ENCODE measurements at places on chromosomes 3 and 15.

DNA sequence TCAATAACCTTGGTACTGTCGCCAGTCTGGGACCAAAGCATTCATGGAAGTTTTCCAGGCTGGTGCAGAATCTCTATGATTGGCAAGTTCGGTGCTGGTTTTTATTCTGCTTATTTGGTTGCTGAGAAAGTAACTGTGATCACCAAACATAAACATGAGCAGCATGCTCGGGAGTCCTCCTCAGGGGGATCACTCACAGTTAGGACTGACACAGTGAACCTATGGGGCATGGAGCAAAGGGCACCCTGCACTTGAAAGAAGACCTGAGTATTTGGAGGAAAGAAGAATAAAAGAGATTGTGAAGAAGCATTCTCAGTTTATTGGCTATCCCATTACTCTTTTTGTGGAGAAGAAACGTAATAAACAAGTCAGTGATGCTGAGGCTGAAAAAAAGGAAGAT lies 19.1 kb upstream of the EIF2B5 start:
- no peak for DNase-seq

GRCh38 chr3:29183346-29184087 lies 97.4 kb upstream of the RBMS3 start:
- DNase-seq = no peak

- DNase-seq = no peak
Observed at GRCh38 chr3:131645638-131646037, 142.9 kb upstream of the MRPL3 start.

DNA sequence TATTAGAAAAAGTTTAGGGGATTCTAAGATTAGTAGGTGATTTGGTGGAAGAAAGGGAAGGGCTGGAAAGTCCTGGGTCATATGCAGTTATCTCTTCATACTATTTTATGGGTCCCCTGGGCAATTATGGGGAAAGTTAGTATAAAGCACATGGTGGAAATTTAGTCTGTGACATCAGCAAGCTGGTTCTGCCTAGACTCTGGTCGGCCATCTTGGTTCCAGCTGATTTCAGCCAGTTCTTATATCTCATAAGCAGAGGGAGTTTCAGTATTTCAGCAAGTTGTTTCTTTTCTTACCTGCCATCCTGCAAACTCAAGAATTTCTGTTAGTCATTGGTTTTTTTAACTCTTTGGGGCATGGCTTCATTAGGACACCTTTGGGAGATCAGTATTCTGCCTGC lies 1.0 kb upstream of the LYZL4 start:
- no peak for DNase-seq

DNA sequence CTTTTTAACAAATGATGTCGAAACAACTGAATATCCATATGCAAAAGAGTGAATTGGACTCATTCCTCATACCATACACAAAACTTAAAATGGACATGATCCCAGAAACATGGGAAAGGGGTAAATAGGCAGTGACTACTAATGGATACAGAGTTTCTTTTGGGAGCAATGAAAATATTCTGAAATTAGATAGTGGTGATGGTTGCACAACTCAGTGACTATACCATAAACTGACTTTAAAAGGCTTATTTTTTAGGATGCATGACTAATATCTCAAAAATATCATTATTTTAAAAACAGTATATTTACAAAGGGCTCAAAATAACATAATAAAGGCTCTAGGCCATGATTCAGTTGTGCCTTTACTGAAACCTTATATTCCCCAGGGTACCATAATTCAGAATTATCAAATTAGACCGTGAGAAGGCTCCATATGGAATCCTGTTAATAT lies 16.3 kb upstream of the ATP13A3 start:
- no peak for DNase-seq

GRCh38 chr3:46312991-46313390 lies 40.9 kb upstream of the CCR2 start:
- DNase-seq = no peak

DNA sequence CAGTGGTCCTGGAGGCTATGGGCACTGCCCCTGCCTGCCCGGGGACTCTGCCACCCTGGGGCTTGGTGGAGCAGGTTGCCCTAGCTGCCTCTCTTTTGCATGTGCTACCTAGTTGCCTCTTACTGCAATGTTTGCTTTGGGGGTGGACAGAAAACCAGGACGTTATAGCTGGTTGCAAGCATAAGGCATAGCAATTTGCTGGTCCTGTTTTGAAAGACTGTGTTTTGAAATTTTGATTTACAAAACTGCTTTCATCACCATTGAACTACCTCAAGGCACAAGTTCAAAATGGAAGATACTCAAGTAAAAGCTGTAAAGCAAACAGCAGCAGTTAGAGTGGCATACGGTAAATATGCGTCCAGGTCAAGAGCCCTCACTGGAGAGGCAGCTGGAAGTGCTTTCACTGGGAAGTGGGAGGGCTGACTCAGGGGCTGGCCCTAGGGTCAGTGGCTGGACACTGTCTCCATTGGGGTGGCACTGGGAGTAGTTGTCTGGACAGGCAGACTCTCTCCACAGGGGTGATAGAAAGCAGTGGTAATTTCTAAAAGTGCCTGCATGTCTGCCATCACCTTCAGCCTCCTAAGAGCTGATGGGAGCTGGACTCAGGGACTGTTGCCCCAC lies 138.1 kb downstream of the CHDH start:
- DNase-seq = no peak

DNA sequence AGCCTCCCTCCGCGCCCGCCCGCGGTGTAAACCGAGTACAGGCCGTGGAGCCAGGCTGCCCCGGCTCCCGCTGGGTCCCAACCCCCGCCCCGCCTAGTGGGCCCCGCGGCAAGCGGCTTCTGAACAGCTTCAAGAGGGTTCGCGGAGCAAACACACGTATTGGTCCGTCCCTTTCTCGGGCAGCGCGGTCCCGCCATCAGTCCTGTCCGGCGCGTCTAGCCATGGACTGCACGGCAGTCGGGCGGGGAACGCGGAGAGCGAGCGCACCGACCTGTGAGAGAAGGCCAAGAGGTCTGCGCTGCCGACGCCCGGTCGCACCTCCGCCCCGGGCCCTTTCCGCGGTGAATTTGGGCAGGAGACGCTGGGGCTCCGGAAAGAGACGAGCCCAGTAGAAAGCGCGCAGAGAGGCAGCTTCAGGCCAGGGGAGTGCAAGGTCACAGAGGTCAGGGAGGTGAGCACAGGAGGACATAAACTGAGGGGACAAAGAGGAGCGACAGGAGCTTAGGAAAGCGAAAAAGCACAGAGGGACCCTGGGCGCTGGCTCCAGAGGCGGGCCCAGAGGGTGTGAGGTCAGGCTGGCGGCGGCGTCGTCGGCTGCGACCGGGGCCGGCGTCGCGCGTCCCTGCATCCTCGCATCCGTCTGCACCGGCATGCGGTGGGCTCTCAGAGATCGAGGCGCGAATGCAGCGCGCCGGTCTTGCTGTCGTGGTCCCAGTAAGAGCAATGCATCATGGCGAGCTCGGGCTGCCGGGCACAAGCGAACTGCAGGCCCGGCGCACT lies 1.8 kb downstream of the FOXL2 start:
- DNase-seq = no peak

DNA sequence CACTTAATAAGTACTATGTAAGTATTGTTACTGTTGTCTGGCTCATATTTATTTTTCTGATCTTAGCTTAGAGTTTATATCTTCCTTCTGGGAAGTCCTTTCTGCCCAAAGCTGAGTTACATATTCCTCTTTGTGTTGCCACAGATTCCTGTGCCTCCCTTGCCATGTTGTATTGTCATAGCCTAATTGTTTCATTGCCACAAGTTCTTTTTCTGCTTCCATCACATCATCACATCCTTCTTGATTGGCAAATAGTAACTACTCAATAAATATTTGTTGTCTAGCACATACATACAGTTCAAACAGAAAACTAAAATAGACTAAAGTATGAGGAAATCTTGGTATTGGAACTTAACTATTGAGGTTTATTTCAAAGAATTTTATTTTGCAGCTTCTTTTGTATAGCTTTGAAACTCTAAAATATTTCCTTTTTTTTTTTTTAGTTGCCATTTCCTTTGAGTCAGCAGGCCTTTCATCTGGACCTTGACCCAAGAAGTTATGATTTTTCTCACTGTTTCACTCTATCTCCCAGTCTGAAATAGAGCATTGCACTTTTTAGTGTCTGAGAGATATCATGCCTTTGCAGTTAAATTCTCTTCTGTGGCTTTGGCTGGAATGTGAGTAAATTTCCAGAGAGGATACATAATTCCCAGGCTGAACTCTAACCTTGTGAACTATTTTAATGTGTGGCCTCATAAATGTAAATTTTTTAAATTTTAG lies 98.2 kb downstream of the ZNF609 start:
- no peak for DNase-seq

- DNase-seq = peak; percentile 78
Observed at GRCh38 chr15:39919748-39920509, at the start of gene GPR176. TSS of gene GPR176 (minus strand) at chr15:39920266. CDS start at chr15:39920026, 240 bp downstream.
